ENCODE measurements at places on chromosomes 11 and 22.
A peak's percentile ranks its signal among the peaks of the same experiment; 100 is the strongest.

DNA sequence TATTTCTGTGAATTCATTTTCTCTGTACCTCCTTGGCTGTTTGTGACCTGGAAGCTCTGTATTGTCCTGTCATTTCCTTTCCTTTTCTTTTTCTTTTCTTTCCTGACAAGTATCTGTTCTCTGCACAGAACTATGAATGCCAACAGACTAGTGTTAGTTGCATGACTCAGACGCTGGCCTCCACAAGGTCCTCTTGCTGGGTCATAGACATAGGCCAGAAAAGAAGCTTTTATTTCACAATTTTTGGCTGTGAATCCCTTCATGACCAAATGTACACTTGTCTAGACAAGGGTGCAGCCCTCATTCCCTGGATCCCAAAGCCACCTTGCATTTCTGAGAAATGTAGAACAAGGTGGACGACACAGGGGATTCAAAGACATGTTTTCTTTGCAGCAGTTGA is 104.1 kb upstream of the MTNR1B start:
- DNase-seq, result no peak

- DNase-seq, result no peak
These were observed 48.1 kb downstream of the CYTH4 start for GRCh38 chr22:37330200-37331033.

GRCh38 chr22:19878461-19879245 is 24.0 kb upstream of the GNB1L start:
- DNase-seq, result no peak

GRCh38 chr11:36026315-36026968 is 82.6 kb downstream of the LDLRAD3 start:
- DNase-seq, result no peak

- DNase-seq, result no peak
These were observed 735.6 kb downstream of the BRD1 start for GRCh38 chr22:49091917-49092545.

GRCh38 chr11:32081129-32081641 is 9.7 kb upstream of the RCN1 start:
- no peak for DNase-seq

- no peak for DNase-seq
These were observed 83.8 kb downstream of the CCDC81 start for GRCh38 chr11:86458294-86459001.

DNA sequence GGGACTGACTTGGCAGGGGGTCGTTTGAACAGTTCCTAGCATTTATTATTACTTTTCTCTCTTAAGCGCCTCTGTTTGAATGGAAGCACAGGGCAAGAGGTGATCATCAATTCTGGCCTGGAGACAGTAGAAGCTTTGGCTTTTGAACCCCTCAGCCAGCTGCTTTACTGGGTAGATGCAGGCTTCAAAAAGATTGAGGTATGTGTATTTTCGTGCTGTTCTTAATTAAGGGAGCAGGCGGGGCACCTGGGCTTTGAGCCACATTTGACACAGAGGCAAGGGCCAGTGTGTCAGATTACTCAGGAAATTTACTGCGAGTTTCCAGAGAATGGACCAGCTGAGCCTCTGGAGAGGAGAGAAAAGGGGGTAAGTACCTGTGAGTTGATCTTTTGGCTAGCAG is 102.4 kb upstream of the SORL1-AS1 start:
- no peak for DNase-seq

- DNase-seq, result no peak
These were observed 8.4 kb upstream of the OMP start for GRCh38 chr11:77093987-77094840.

- no peak for DNase-seq
These were observed 80.3 kb upstream of the IZUMO1R start for GRCh38 chr11:94224078-94224477.

DNA sequence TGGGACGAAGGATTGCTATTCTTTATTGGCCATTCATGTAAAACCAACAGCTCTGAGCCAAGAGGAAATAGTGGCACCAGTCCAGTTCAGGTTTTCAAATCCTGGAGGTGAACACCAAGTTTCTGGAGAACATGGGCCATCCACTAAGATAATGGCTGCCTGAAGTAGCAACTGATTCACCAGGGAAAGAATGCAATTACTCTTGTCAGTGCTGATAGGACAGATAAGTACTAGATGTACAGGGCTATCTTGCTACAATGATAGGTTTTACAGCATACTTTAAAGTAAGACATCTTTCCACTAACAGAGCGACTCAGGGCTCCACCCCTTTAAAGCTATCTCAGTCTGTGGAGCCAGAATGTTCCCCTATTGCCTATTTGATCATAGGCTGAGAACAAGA is 36.8 kb upstream of the APOA1 start:
- no peak for DNase-seq

DNA sequence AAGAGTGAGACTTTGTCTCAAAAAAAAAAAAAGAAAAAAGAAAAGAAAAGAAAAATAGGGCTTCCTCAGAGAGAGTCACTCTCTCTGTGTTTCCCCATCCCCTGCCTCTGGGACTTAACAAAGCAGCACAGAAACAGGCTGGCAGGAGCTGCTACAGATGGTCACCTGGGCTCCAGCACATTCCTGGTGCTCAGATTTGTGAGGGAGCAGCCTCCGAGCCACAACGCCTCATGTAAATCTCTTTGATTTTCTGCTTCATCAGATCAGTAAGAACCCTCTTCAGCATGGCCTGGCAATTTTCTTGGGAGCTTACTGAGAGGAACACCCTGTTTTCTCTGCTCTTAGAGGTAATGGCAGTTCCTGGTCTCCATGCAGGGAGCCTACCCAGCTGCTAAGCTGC is 15.2 kb upstream of the LDHA start:
- no peak for DNase-seq

DNA sequence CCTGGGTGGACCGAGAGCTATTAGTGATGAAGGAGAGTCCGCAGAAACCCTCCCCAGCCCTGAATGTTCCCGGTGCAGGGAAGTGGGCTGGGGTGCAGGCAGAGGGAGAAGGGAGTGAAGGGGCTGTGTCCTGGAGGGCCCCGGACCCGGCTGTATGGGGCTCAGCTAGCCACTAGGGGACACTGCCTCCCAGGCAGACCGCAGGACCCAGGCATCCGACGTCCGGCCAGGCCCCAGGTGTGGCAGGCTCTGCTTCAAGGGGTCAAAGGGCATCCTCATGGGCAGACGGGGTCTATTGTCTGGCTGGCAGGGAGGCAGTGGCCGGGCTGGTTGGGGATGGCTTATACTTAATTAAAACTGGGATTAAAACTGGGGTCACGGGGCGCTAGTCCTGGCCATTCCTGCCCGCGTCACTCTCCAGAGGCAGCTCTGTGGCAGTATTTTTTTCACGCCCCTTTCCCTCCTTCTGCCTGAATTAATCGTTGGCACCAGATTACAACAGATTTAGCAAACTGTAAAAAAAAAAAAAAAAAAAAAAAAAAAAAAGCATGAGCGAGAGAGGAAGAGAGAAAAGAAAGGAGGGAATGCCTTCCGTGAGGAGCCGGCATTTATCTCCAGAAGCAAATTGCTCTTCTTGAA is 5.1 kb downstream of the FLRT1 start:
- no peak for DNase-seq

GRCh38 chr11:68838572-68838964 is 3.1 kb downstream of the CPT1A start:
- no peak for DNase-seq

DNA sequence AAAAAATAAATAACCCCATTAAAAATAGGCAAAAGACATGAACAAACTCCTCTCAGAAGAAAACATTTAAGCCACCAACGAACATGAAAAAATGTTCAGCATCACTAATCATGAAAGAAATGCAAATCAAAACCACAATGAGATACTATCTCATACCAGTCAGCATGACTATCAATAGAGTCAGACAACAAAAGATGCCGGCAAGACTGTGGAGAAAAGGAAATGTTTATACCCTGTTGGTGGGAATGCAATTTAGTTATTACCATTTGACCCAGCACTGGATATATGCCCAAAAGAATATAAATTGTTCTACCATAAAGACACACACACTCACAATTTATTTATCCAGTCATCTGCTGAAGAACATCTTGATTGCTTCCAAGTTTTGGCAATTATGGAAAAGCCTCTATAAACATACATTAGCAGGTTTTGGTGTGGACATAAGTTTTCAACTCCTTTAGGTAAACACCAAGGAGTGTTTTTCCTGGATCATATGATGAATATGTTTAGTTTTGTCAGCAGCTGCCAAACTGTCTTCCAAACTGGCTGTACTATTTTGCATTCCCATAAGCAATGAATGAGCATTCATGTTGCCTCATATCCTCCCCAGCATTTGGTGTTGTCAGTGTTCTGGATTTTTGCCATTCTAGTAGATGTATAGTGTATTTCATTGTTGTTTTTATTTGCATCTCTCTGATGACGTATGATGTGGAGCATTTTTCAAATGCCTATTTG is 28.0 kb downstream of the OR8D1 start:
- no peak for DNase-seq

DNA sequence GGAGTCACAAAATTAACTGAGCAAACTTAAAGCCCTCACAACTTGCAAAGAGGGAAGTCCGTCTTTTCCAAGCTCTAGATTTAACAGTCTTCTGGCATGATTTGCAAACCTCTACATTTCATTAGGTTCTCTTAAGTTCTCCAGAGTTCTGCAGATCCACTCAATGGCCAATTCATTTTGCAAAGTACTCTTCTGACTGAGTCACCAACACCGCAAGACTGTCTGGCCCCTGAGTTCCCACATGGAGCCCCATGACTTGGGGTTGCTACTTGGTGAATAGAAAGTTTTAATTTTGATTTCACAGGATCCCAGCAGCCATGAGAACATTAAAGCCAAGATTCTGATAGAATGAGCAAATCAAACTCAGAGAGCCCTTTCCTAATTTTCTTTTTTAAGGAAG is 134.5 kb downstream of the PLEKHA7 start:
- DNase-seq, result no peak

GRCh38 chr22:43319661-43320486 is 23.3 kb downstream of the SCUBE1 start:
- DNase-seq, result no peak

GRCh38 chr22:49199224-49199623 is 628.4 kb downstream of the BRD1 start:
- DNase-seq, result no peak

DNA sequence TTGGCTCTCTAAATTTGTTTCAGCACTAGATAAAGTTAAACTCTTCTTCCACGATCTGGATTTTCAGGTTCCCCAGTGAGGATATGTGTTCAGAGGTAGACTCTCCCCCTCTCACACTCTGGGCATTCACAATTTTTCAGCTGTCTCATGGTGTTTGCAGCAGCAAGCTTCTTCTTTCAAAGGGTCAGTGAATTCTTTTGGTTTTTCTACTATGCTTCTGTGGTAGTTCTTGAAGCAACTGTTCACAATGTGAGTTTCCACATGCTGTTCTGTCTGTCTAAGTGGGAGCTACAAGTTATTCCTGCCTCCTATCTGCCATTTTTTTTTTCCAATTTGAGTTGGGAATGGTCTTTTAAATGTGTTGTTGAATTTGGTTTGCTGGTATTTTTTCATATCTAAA is 25.4 kb downstream of the CNTF start:
- no peak for DNase-seq

- no peak for DNase-seq
These were observed 82.5 kb downstream of the C22orf31 start for GRCh38 chr22:28978863-28979796.

GRCh38 chr11:118338637-118339061 is 3.9 kb downstream of the CD3D start:
- DNase-seq, result peak; percentile 54

- DNase-seq, result no peak
These were observed 110.8 kb downstream of the GGTLC2 start for GRCh38 chr22:22754961-22755777.

DNA sequence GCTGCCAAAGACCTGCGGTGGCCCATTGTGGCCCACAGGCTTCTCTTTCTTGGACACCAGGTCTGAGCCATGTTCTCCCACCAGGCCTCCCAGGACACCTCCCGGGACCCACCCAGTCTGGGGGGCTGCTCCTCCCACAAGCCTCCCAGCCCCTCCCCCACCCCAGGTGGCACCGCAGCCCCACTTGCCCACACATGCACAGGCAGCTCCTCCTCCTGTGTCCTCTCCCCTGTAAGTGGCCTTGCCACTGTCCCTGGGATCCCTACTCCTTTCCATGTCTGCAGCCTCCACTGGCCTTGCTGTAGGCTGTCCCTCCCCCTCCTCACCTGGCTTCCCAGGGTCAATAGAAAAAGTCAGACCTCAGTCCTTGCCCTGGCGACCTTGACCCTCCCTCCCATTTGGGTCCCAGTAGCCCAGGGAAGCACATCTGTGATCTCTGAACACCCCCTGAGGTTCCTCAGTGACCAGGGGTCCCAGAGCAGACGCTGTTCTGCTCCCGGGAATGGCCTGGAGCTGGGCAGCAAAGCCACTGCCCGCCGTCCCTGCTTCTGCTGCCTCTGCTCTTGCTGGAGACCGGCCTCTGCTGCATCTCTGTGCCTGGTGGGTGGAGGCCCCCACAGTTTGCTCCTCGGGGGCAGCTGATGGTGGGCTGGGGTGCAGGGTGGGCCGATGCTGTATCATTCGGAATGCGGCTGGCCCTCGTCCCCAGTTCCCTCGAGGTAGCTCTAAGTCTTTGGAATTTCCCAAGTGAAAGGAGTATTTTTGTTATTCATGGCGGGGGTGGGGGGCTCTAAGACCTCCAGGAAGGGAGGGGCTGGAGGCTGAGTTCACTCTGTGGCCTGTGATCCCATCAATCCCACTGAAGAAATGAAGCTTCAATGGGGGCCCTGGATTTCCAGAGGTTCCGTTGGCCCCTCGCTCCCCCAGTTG is 43.6 kb downstream of the ARHGAP8 start:
- DNase-seq, result no peak
